ENCODE measurements at places on chromosomes 12 and 14.

DNA sequence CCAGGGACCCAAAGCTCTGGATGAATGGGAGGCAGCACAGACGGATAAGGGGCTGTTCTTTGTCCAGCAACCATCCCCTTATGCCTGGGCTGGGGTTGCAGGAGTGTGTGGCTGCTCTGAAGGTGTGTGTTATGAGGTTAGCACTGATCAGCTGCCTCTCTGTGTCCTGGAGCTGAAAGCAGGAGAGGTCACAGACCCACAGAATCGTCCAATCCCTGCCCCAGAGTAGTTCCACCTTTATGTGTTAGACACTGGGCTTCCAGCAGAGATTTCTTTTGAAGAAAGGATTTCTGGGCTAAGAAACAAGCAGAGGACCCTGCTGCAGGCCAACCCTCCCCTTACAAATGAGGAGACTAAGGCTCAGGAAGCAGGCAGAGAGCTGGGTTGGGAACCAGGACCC, 62.4 kb downstream of the ARL6IP4 start:
- no peak for DNase-seq

DNA sequence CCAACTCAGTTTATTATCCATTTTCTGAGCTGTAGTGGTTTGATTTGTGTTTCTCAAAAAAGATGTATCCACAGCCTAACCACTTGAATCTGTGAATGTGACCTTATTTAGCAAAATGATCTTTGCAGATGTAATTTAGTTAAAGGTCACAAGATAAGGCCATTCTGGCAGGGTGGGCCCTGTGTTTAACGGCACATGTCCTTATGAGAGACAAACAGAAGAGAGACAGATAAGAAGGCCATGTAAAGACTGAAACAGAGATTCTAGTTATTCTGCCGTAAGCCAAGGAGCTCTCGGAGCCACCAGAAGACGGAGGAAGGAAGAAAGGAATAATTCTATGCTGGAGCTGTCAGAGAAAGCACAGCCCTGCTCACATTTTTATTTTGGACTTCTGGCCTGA, 374.2 kb downstream of the PRKD1 start:
- no peak for DNase-seq

DNA sequence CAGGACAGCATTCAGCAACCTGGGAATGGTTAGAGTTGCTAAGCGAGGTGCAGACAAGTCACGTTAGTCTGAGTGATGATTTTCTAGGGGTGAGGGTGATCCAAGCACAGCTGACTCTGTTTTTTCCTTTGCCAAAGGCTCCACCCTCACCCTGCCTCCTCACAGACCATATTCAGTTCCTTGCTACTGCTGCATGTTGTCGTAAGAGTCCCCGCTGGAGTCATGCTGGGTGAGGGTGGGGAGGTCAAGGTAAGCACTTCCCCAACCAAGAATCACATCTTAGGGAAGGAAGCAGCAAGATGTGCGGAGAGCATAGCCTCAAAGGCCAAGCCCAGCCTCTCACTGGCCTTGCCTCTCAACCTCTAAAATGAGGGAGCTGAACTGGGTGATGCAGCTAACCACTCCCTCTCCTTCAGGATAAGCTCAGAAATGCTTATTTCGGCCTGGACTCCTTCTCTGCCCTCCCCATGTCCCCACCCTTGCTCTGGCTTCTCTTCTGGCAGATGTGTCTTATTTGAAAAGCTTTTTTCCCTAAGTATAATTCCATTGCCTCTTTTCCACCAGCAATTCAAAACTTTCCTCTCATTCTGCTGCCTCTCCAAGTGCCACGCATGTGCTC, 66.9 kb upstream of the ACTN1 start:
- no peak for DNase-seq

DNA sequence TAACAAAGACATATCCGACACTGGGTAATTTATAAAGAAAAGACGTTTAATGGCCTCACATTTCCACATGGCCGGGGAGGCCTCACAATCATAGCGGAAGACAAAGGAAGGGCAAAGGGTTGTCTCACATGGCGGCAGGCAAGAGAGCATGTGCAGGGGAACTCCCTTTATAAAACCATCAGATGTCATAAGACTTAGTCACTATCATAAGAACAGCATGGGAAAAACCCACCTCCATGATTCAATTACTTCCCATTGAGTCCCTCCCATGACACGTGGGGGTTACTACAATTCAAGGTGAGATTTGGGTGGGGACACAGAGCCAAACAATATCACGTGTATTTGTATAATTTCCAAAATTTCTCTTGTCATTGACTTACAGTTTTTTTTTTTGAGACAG, 5.5 kb upstream of the LMNTD1 start:
- no peak for DNase-seq

GRCh38 chr12:53483225-53483978, 15.9 kb downstream of the MAP3K12 start:
- no peak for DNase-seq

GRCh38 chr12:10362325-10362724, 27.5 kb downstream of the KLRK1 start:
- no peak for DNase-seq

DNA sequence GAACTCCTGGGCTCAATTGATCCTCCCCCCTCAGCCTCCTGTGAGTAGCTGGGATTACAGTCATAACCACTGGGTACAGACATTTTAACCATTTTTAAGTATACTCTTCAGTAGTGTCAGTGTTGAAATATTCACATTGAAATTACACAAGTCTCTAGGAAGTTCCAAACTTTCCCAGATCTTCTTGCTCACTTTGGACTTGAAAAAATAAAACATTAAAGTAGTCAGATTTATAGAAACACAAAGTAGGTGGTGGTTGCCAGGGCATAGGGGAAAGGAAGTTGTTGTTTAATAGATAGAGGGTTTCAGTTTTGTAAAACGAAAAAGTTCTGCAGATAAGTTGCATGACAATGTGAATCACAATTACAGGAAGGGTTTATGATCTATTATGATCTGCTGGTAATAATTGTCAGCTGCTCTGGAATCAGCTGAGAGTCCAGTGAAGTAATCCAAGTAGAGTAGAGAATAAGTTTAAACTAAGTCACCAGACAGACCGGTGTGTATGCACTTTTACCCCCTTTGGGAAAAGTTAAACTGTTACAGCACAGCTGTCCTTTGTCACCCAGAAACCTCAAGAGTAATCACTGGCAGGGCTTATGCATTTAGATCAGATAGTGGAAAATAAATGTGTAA, 27.4 kb downstream of the PCNX1 start:
- no peak for DNase-seq

DNA sequence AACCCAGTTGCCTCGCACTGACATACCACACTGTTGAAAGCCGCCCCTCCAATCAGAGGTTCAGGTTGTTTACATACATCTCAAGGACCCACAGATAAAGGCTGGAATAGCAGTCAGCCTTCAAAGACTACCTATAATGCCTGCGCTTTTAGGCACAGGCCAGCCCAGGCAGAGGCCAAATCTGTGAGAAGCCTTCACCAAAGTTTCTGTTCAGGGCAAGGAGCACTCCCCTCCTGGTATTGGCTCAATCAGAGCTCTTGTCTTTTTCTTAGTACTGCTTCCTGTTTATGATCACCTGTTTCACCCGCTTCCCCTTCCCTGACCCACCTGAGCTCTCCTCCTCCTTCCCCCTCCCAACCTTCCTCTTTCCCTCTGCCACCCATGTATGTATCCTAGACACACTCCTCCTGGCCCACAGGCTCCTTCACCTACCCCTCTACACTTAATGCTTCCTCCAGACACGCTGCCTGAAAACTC, 34.8 kb downstream of the DUSP16 start:
- no peak for DNase-seq

- DNase-seq: no peak
Measured at GRCh38 chr12:5963515-5963914, 18.5 kb upstream of the ANO2 start.

DNA sequence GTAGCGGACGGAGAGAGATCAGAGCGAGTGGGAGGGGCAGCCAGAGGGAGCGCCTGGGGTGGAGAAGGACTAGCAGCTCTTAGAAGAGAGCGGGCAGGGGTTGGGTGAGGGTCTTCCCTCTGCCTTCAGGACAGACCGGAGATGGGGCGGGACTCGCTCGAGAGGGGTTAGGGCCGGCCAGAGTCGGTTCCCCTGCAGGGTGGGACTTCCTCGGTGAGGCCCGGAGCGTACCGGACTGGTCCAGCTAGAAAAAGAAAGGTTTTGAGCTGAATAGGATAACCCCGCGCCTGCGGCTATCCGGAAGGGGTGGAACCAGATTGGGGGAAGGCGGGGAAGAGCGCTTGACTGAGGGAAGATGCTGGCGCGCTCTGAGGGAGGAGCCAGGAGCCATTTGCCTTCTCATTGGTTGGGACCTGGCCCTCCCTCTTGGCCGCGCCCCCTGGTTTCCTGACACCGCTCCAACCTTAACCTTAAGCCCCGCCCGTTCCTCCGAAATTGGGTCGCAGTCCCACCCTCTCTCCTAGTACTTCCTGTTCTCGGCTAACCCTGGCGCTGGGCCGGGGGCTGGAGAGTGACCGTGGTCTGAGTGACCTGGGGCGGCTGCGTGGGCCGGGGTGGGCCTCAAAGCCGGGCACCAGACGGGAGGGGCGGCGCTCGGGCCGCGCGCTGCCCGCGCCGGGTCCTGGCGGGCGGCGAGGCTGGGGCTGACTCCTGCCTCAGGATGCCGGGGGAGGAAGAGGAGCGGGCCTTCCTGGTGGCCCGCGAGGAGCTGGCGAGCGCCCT, at the start of gene RNF31:
Gene RNF31, plus strand, starts transcription at position 521 of the 783 bp plus-strand sequence. Its CDS starts 201 bp downstream, at position 722.
- peak; percentile 97 for DNase-seq

DNA sequence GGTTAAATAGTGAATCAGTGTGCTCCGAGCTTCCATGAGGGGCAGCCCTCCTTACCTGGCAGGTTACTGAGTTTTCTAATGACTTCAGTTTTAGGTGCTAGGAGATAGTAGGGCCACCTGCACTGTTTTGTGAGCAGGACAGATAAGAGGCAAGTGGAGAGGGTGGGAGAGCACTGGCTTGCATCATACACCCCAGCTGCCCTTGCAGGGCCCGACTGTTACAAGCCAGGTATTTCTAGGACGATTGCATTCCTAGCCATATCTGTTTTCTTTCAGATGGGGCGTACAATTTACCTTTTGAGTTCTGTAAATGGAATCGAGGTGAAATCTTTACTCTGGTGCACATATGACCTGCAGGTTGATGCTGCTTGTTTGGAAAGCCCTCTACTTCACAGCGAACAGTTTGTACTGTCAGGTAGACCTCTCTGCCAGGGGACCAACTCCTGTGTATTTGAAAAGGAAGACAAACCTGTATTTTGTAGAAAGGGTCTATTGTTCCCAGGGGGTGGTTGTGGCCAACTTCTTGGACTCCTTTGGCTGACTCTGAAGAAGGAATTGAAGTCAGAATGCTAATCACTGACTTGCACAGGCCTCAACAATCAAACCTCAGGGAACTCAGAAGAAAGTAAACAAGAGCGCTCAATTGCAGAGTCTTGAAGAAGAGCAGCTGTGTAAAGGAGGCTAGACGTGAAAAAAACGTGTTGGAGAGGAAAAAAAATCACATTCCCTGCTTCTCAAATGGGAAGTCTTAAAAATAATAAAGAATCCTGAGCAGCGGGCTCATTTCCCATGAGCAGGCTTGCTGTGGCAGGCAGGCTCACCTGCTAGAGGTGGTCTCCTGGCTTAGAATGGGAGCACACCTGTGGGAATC, 57.3 kb downstream of the ETV6 start:
- no peak for DNase-seq

- no peak for DNase-seq
Measured at GRCh38 chr12:18998343-18999261, 130.9 kb upstream of the PLEKHA5 start.

DNA sequence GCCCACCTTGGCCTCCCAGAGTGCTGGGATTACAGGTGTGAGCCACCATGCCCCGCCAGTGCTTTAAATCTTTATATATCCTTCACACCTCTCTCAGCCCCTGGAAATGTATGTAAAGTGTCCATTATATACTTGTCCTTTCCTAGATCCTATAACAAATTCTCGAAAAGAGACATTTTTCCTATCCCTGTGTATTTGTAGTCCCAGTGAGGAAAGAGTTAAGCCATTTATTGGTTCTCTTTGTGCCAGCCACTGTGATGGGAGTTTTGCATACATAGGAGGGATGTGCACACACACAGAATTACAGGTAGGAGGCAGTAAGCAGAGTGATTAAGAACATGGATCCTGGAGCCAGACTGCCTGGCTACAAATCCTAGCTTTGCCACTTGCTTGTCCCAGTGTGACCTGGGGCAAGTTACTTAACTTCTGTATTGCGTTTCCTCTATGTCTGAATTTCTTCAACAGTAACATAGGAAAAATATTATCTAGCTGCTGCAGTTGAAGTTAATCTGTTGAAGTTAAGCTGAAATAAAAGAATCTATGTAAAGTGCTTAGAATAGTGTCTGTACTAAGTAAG, 2.1 kb upstream of the RABGGTA start:
- peak; percentile 54 for DNase-seq

GRCh38 chr12:109047081-109047805, 5.1 kb upstream of the USP30 start:
- no peak for DNase-seq

GRCh38 chr12:40336573-40337199, 111.9 kb downstream of the LRRK2 start:
- peak; percentile 18 for DNase-seq

- no peak for DNase-seq
Measured at GRCh38 chr12:52831251-52831650, 2.9 kb downstream of the KRT79 start.

- no peak for DNase-seq
Measured at GRCh38 chr12:131389054-131390013, 321.6 kb upstream of the SFSWAP start.

- DNase-seq: no peak
Measured at GRCh38 chr12:1814266-1814665, 6.1 kb upstream of the LRTM2 start.

GRCh38 chr14:52845081-52845480, 53.7 kb upstream of the GNPNAT1 start:
- DNase-seq: no peak
